Neural crest cell (in vitro differentiated cells): ENCODE measurements at places on chromosomes 5 and 9.

GRCh38 chr5:669111-669841 lies 23.9 kb downstream of the TPPP start:
- DNase-seq: no peak

- DNase-seq: no peak
Measured at GRCh38 chr9:70352356-70352755, 62.1 kb downstream of the KLF9 start.

DNA sequence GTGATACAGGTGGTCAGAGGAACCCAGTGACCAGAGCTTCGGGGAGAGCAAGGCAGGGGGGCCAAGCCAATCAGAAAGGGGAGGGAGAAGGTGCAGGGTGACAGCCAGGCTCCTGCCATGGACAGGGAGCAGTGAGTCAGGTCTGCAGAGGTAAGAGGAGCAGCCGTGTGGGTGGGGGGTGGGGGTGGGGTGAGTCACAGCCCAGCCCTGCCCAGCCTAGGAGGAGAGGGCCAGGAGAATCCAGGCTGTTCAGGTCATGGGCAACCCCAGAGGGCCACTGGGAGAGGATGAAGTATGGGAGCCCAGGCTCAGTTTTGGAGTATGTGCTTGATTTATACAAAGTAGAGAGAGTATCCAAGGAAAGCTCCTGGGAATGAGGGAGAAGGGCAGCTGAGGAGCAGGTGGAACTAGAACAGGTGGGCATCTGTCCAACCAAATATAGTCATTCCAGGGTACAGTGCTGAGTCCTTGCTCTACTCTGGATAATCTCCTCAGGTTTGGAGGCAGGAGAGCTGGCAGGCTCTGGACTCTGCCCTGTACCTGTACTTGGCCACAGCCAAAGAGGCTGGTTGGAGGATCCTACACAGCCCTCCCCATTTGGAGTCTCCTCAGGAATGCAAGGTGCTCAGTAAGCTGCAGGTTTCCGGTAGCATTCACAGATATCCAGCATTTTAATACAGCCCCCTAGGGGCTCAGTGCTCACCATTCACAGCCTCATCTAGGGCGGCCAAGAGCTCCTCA lies 1.6 kb downstream of the HBEGF start:
- DNase-seq: no peak

DNA sequence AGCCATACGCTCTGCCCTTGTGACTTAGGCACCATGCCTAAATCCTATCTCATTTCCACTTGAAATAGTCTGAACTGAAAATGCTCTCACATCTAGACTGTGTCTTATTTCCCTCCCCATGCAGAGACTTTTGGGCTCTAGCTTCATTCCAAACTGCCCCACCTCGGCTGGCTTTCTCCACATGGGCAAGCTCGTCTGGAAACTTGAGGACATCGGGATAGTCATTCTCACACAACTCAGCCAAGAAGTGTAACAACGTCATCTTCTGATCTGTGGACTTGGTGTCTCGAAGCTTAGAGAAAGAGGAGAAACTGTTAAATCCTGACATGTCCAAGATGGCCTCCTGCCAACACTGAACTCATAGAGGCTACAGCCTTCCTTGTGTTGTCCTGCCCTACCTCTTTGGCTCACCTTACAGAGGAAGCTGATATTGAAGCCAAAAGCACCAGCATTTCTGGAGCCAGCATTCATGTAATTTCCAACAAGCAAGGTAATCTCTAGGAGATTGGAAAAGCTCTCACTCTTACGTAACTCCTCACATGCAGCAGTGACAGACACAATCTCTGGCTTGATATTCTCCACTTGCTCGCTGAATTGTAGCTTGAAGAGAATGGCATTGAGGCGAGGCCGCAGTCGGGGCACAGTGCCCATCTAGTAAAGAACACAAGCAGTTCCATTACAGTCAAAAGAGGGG lies 39.6 kb downstream of the PCDHGC5 start:
- DNase-seq: no peak

DNA sequence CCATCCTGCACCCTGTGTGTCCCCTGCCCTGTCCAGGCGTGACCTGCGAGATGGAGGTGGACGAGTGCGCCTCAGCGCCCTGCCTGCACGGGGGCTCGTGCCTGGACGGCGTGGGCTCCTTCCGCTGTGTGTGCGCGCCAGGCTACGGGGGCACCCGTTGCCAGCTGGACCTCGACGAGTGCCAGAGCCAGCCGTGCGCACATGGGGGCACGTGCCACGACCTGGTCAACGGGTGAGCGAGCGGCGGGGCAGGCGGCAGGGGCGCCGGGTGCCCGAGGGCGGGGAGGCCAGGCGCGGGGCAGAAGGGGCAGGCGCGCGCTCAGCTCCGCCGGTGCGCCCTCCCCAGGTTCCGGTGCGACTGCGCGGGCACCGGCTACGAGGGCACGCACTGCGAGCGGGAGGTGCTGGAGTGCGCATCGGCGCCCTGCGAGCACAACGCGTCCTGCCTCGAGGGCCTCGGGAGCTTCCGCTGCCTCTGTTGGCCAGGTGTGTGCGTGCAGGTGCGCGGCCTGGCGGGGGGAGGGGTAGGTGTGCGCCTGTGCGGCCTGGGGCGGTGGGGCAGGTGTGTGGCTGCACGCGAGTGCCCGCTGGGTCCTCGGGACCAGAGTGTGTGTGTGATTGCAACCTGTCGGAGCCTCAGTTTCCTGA lies 10.0 kb downstream of the CRB2 start:
- no peak for DNase-seq

GRCh38 chr9:74557571-74557970 lies 60.4 kb downstream of the RORB start:
- DNase-seq: no peak

- no peak for DNase-seq
Measured at GRCh38 chr5:5105531-5105930, 34.6 kb upstream of the ADAMTS16 start.

DNA sequence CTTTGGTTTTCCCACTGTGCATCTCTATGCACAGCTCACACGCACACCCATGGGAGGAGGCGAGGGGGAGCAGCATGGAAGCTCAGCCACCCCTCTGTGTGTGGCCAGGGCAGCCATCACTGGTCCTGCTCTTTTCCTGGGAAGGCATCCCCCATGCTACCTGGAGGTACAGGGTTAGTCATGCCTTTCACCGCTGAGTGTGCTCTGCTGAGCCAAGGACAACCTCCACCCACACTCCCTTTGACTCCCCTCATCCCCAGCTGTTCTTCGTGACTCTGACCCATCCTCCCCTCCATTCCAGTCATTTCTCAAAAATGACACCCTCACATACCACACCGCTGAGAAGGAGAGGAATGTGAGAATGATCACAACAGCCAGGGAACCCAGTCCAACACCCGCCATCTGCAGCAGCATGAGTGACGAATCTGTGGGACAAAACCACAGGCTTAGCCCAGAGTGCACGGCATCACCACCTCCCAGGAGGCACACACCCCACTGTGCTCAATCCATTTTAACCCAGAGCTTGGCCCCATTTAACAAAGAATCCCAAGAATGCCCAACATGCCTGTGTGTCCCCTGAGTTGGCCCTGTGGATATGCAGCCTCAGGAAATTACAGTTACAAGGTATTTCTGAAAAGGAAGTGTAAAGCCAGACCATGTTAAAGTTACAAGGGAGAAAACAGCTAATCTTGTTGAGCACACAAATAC lies 133.4 kb downstream of the SUSD1 start:
- DNase-seq: no peak

DNA sequence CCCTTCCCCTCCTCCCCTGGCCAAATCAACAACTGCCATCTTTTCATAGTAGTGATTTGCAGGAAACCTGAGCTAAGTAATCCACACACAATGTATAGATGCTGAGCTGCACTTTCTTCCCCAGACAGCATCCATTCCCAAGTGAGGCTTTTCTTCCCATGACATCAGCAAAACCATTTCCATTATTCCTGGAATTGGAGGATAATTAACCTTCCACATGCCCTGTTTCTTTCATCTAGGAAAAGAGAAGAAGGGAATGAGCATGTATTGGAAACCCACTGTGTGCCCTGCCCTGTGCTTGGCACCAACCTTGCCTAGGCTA lies 268.0 kb downstream of the ZSWIM6 start:
- DNase-seq: no peak

DNA sequence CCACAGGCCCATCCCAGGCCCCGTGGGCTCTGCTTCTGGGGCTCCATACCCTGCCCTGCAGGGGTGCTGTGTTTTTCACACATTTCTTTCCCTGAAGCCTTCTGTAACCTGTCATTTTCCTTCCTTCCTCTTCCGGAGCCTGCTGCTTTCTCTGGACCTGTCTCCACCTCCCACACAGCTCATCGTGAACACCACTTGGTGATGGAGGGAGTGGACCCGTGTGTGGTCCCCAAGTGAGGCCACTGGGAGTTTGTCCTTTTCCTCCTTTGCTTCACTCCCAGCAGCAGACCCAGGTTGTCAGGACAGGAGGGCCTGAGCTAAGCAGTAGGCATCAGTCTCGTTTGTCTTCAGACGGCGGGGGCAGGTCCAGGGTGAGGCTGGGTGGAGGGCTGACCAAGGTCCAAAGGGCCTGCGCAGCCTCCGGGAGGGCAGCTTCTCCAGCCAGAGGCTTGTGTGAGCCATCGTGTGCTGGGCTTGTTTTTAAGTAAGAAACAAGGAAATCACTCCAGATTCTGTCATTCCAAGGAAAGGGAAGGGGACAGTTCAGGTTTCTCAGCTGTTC lies 5.8 kb upstream of the POMT1 start:
- DNase-seq: no peak

DNA sequence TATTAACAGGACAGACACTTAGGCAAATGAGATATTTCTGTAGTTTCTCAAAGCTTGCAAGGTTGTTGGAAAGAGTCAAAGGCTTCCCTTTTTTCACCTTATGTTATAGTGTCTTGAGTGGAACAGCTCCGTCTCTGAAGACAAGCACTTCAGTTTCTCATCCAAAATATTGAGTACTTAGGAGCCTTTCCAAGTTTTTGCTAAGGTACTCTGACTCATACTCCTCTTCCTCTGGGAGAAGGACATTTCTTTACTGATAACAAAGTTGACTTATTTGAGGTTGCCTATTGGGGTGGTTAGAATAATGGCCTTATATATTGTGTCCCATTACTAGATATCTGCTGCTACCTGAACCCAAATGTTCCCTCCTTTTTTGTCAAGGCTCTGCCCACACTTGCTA lies 869.6 kb downstream of the MAT2B start:
- DNase-seq: no peak

DNA sequence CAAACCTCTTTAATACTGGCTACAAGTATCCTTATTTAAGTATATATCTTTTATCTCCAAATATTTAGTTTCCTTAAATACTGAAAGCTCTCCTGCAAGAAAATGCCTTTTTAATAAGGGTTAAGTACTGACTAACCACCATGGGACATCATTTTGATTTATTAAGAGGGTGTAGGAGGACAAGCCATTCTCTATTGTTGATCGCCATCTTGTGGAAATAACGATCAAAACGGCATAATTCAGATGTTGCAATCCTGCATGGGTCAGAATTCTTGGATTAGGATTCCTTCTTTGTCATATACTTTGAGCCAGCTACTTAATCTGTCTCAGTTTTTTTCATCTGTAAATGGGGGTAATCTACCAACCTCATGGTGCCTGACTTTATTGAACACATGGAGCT lies 28.7 kb upstream of the C5orf46 start:
- DNase-seq: no peak

DNA sequence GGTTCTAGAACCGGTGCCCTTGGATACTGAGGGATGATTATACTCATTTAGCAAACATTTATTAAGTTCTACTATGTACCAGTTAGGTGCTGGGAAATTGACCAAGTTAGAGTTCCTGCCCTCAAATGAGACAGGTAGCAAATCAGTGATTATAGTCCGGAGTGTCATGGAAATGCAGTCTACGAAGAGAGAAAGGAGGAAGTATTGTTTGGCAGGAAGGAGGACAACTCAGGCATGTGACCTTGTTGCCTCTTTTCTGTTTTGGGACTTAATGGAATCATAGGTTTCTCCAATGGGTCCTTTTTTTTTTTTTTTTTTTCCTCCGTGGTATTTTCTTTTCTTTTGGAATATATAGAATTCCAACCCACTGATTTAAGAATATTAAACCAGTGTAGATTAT lies 28.0 kb downstream of the OSTF1 start:
- no peak for DNase-seq

DNA sequence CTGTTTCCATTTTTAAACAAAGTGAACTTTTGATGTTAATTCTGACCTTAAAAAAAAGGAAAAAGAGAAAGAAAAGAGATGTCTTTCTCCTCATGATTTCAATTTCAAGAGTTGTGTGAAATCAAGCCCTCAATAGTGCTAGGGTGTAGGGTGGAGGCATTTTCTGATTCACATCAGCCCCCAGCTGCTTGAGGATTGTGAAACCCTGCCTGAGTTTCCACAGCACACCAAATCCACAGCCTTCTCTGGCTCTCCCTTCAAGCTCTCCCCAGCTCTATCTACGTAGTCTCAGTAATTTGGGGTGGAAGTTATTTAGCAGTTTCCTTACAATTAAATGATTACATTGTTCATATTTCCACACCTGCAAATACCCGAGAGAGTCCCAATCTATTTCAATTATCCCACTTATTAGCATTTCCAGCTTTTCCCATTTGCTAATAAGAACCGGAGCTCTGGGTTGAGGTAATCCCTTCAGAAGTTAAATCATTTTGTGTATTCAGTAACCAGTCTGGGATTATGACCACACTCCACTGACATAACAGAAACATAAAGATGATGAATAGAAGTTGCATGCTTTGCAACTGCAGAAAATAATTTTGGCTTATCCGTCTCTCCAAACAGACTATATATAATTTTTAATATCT lies 54.9 kb downstream of the MTX3 start:
- no peak for DNase-seq

DNA sequence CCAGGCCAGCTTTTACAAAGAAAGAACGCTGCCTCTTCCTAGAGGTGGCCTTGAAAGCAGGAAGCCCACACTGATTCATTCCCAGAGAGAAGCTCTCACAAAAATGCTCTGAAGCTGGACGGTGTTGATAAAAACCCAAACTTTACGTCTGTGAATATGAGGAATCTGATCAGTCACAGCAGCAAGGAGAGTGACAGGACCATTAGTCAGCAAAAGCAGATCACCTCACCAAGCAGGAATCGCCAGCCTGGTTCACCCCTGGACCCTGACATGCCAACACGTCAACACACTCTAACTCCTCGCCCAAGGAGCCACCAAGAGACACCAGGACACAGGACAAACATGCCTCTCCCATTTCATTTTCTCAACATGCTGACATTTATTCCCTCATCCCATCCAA lies 70.6 kb upstream of the ZNF622 start:
- no peak for DNase-seq

GRCh38 chr5:113188436-113188835 lies 211.8 kb downstream of the DCP2 start:
- no peak for DNase-seq

GRCh38 chr5:24363789-24364481 lies 280.8 kb downstream of the CDH10 start:
- DNase-seq: no peak

DNA sequence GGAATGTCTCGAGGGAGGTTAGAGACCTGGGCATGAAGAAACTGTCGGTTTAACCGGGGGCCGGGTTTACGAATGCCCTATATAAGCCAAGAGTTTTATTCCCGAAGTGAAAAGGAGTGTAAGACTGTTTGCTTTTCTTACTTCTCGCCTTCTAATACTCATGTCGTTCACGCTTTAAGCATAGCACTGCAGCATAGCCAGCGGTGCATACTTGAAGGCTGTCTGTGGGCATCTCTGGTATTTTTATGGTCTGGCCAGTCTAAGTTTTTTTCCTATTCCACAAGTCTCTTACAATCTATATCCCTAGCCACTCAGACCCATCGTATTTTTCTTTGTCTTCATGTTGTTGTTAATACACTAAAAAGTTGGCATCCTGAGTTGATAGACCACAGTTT lies 1.2 kb downstream of the UHRF2 start:
- DNase-seq: no peak

- DNase-seq: no peak
Measured at GRCh38 chr9:129682381-129682780, 16.9 kb downstream of the PRRX2 start.
